GM20000 (cell line): ENCODE measurements at places on chromosomes 11 and 22.

DNA sequence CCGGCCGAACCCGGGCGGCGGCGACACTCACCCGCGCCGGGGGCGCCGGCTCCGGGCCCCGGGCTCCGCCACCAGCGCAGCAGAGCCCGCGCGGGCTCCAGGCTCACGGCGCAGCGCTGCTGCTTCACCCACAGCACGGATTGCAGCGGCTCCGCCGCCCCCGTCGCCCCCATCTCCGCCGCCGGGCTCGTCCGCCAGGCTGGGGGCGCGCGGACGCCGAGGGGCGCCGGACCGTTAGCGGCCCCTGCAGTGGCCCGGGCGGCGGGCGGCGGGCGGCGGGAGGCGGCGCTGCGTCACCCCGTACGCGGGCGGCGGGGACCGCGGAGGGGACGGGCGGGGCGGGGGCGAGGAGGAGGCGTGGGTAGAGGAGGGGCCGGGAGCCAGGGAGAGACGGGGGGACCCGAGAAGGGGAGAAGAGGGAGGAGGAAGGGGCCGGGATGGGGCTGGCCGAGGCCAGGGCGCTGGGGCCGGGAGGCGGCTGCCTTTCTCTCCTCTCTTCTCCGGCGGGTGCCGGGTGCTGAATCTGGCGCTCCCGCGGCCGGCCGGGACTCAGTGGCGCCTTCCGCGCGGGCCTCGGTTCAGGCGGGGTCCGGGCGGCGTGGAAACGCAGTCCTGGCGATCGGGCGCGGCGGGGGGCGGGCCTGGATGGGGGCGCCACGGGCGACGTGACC is at the start of gene CERK:
Gene CERK (minus strand): TSS at position 277 of the 671 bp plus-strand sequence. CDS start 104 bp downstream, at position 173.
- DNase-seq, result peak; percentile 93

DNA sequence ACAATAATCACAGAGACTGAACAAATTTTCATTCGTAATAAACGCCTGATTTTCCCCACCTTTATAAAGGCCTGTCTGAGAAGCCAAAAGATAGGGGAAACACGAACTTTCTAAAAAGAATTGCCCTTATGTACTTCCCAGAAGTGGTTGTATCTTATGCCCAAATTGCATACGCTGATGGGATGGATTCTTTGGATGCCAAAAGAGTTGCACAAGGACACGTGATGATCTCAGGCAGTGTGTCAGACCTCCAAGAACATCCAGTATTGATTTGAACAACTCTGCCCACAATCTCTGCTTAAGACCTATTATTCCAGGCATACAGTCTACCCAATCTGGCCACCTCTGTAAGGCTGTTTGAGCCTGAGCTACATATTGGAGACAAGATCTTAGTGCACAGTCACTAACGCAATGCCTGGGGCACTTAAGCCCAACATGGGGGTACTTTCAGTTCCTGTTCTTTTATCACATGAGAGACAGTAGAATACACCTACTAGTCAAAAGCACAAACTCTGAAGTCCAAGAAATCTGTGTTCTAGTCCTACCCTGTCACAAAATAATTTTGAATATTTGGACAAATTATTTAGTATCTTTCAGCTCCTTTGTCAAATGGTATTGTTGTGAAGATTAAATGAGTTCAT is 38.9 kb downstream of the OR10A6 start:
- DNase-seq, result no peak

DNA sequence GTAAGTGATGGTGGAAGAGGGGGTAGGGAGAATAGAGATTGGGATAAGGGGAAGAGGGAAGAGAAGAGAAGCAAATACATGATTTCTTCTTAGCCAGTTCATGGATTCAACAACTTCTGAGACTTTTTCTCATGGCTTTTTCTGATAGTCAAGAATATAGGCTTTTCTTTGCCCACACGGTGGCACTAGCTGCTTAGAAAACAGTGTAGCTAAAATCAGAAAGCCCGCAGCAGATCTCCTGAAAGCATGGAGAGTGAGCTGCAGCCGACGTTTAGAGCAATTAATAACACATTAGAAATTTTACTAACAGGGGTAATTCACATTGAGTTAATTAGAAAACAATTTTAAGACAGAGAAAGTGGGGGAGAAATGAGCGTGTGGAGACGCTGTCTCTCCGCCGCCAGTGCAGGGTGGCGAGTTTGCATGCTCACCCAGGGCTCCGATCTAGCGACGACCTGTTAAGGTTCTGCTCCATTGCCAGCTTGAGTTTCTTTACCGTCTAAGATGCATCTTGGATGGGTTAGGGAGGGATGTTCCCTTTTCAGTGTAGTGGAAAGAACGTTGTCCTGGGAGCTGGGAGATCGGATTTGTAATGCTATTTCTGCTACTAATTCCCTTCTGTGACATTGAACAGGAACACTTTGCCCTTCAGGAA is 3.3 kb upstream of the RAG1 start:
- DNase-seq, result peak; percentile 53

DNA sequence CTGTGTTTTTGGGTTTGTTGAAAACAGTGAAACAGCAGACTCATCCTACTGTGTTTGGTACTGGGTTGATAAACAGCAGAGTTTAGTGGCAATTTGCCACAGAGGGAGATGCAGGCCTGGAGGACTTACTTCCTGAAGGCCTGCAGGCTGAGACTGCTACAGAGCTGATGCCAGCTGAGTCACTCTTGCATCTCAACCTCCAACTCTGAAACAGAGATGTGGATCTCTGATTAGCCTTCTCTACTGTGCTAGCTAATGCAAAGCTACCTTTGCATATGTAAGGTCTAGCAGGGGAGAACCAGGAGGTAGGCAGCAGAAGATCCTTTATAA is 14.3 kb downstream of the ATP5MG start:
- no peak for DNase-seq
